Memory B cell (primary cell): ENCODE measurements at places on chromosomes 1 and 21.

DNA sequence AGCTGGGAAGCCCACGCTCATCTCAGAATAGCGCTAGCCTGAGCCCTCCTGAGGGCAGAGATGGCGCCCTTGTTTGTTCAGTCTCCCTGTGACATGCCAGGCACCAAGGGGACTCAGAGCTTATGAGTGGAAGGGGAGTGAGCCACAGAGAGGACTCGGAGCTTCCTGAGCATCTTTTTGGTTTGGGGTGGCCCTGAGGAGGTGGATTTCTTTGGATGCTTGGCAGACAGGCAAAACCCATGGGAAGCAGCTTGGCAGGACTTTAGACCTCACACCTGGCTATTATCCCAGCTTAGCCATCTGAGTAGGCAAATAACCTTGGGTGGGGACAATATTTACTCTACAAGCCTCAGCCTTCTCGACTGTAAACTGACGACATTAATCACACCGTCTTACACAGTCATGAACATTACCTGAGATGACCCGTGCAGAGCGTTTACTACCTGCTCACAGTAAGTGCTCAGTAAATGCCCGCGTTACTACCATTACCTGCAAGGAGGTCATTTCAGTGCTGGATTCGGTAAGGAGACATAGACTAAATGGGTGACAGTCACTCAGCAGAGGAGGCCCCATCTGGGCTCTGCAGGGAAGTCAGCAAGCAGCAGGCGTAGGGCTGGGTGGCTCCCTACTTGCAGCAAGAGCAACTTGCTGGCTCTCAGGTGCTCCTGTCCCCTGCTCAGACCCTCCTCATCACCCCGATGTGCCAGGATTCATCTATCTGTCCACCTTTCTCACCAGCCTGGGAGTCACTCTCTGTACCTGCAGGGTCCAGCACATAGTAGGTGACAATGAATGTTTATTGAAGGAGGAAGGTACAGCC is 54.9 kb downstream of the KLHDC7A start:
- H3K36me3 ChIP-seq: no peaks in the 10 kb centered on the region
- H3K27ac ChIP-seq: no peak overlapping the region
- H3K4me3 ChIP-seq: no peak overlapping the region
- H3K27me3 ChIP-seq: peaks cover 11% of the 10 kb centered on the region

- no peak overlapping the region for H3K4me3 ChIP-seq
- peaks cover 10% of the 10 kb centered on the region for H3K4me1 ChIP-seq
- peaks cover 23% of the 10 kb centered on the region for H3K27me3 ChIP-seq
- no peak for DNase-seq
- H3K27ac ChIP-seq: no peak overlapping the region
Measured at GRCh38 chr1:223135176-223135942, 7.7 kb downstream of the TLR5 start.

DNA sequence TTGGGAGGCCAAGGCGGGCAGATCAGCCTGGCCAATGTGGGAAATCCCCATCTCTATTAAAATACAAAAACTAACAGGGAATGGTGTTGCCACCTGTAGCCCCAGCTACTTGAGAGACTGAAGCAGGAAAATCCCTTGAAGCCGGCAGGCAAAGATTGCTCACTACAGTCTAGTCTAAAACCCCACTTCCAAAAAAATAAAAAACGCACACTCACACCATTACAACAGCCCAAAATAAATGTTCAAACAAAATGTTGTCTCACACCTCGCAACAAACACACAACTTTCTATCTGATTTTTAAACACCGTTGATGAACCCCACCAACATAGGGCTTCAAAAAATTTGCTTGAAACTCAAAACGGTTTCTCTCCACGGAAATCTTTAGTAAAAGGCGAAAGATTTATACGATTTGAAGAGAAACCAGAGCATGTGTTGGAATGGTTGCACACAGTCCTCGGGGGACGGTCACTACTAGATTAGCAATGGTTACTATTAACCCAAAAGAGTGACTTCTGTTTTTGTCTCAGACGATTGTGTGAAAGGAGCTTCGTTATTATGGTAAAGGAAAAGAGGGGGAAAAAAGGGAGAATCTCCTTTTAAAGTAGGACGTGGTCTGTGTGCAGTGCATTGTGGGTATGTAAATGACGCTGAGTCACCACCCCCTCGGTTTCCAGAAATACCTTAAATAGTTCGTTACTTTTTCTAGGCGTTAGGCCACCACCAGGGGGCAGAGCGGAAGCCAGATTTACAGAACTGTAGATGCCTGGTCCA is at the start of gene RNU5D-1:
Gene RNU5D-1, minus strand, starts transcription at position 430 of the 772 bp plus-strand sequence.
- peaks cover 11% of the 10 kb centered on the region for H3K4me1 ChIP-seq
- peak within 1 kb of the TSS; percentile 100 for H3K27ac ChIP-seq

GRCh38 chr1:235093013-235093695 is 35.5 kb downstream of the TOMM20 start:
- no peaks in the 10 kb centered on the region for H3K36me3 ChIP-seq
- H3K27ac ChIP-seq: no peak overlapping the region
- no peak overlapping the region for H3K4me3 ChIP-seq
- H3K27me3 ChIP-seq: peaks cover 3% of the 10 kb centered on the region

DNA sequence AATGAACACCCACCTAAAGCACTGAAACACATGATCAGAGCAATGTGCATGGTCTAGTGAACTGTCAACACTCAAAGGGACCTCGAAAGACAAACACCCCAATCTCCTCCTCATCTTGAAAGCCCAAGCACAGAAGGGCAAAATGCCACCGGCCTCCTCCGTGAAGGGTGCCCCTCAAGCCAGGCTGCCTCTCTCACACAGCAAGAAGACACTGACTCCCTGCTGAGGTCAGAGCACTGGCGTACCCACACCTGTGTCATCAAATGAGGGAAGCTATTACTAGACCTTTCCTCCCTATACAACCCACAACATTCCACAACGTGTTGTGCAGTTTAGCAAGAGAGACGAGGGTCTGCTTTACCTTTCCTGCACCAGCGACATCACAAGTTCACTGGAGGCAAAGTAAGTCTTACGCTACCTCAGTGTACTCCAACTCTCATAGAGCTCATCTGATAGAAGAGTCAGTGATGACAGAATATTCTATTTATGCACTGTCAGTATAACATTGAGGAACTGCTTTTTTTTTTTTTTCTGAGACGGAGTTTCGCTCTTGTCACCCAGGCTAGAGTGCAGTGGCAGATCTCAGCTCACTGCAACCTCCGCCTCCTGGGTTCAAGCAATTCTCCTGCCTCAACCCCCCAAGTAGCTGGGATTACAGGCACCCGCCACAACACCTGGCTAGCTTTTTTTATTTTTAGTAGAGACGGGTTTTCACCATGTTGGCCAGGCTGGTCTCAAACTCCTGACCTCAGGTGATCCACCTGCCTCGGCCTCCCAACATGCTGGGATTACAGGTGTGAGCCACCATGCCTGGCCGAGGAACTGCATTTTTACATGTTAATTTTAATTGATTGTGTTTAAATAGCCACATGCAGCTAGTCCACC is 3.3 kb downstream of the SH3BP5L start:
- peak; percentile 20 for DNase-seq
- H3K27ac ChIP-seq: peak overlapping the region; percentile 86
- peaks cover 34% of the 10 kb centered on the region for H3K36me3 ChIP-seq
- H3K4me3 ChIP-seq: peak overlapping the region; percentile 99
- H3K27me3 ChIP-seq: no peaks in the 10 kb centered on the region

DNA sequence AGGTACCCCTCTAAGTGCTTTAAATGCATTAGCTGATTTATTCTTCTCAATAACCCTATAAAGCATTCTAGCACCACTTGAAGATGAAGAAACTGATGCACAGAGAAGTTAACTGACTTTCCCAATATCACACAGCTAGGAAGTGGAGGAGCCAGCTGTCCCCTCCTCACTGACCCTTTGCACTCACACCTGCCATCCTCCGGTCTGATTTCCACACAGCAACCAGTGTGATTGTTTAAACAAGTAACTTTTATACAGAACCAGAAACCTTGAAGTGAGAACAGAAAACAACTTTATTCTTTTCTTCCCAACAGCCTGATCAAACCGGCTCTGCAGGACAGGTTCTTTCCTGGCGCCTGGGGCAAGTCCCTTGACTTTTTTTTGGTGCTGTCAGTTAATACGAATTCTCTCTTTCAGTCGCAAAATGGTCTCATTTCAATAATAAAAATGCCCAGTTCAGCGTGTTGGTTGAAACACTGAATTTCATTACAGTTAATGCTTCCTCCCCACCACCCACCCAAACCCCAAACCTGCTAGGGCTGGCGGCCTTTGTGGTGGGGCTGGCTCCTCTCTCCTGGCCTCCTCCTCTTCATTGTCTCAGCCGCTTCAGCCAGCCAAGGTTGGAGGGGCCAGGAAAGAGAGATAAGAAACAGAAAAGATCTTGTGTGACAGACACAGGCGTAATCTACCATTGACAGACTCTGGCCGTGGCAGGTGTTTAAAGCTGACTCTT is 26.4 kb upstream of the EEIG2 start:
- H3K4me1 ChIP-seq: peaks cover 16% of the 10 kb centered on the region
- H3K36me3 ChIP-seq: no peaks in the 10 kb centered on the region
- peaks cover 2% of the 10 kb centered on the region for H3K27me3 ChIP-seq
- no peak for DNase-seq
- H3K4me3 ChIP-seq: no peak overlapping the region
